Stimulated activated CD8-positive, alpha-beta memory T cell treated with anti-CD3 and anti-CD28 coated beads, Interleukin-12 subunit alpha, Interleukin-12 subunit beta, amount 100 ng/mL, for 4 hours (primary cell): ENCODE measurements at places on chromosomes 5 and 9.

DNA sequence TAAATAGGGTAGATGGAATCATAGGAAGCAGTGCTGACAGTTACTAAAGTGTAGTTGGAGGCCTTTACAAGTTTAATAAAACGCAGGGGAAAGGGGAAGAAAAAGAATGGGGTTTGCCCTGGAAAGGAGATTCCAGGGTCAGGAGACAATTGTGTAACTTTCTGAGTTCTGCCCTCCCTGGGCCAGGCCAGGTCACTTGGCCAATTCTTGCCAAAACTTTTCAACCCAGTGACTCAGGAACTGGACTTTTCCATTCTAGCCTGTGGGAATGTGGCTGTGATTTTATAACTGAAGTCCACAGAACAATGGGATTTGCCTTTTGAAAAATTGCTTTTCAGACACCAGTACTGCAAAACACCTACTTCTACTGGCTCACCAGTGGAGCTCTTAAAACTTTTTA is 289.8 kb upstream of the ANKRD55 start:
- no peak for DNase-seq

GRCh38 chr5:95615164-95615467 is 4.8 kb upstream of the GPR150 start:
- DNase-seq, result no peak

GRCh38 chr9:134650431-134651190 is 9.0 kb downstream of the COL5A1 start:
- no peak for DNase-seq

DNA sequence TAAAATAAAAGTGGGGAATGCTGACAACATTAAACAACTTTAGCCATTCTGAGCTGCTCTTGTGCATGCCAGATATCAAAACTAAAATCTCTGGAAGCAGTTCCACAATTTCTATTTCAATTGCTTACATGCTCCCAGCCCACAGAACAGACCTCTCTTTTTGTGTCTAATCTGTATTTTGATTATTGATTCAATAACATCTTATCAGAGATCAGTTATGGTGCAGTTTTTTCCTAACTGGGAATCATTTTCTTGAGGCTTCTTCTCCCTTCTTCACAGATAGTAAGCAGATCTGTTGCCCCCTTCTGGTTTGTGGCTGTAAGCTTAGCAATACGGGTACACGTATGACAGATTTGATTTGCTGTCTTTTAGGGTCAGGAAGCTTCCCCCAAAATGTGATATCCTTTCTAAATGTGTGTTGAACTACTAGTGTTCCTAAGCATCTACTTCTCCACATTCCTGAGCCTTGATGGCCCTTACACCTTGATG is 39.4 kb downstream of the MRPS27 start:
- no peak for DNase-seq

DNA sequence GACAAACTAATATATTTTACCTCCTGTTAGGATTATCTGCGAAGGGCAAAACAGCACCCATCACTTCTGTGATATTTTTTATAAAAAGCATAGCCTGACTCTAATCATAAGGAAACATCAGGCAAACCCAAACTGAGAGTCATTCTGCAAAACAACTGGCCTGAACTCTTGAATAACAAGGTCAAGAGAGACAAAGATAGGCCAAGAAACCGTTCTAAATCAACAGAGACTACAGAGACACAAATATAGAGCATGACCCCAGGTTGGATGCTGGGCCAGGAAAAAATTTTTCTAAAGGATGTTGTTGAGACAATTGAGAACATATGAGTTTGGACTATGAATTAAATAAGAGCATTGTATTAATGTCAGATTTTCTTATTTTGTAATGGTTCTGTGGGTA is 384.9 kb downstream of the NFIB start:
- DNase-seq, result no peak

DNA sequence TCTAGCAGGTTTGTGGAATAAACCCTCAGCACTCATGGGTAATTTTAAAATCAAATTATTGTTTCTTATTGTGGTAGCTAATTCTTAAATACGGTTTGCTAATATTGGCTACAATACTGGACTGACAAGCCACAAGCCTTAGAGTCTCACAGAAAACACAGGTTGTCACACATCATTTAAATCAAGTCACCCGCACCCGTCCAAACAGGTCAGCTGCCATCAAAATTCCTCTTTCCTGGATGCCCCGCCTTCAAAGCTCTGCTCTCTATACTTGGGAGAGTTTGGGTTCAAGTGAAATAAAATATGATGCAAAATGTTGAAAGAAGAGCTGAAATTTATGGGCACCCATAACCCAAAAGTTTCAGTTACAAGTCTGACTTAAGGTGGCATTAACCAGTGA is 12.3 kb upstream of the SUSD1 start:
- DNase-seq, result no peak

DNA sequence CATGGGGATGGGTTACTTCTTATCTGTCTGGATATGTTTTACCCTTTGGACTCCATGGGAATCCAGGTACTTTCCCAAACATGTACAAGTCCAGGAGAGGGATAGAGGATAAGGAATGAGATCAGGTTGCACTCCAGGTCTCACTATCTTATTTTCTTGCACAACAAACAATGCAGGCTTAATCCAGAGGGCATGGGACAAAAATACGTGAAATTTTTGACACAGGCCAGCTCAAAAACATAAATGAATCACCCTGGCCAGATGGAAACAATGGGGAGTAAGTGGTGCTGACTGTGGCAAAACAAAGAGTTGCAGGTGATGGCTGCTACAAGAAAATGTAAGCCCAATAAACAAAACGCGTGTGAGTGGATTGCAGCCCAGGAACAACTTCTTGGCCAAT is 69.4 kb upstream of the GAS1 start:
- DNase-seq, result no peak

- DNase-seq, result no peak
Measured at GRCh38 chr5:82734347-82734746, 342.8 kb downstream of the TMEM167A start.

GRCh38 chr5:43041110-43041668 is 1.1 kb upstream of the ANXA2R start:
- no peak for DNase-seq

- no peak for DNase-seq
Measured at GRCh38 chr5:14414007-14414406, 167.6 kb upstream of the OTULINL start.

DNA sequence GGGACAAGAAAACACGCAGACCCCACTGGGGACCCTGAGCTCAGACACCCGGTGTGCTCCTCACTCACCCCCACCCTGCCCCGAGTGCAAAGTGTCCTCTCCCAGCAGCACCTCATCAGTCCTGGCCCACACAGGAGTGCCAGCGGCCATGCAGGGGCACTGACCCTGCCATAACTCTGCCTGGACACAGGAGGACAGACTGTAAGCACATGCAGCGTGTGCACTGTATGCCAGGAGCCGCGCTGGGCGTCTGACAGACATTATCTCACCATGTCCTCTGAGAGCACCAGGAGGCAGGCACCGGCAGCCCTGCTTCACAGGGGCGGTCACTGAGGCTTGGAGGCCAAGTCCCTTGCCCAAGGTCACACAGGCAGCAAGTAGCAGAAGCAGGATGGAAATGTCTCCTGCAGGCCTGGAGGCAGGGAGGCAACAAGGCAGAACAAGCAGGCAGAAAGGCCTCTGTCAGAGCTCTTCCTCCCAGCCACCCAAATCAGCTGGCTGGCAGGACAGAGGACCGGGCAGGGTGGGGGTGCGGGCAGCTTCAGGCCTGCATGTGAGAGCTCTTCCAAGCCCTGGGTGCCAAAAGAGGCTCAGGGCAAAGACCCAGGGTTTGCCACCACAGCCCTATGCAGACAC is 8.4 kb downstream of the EEIG1 start:
- DNase-seq, result no peak
